GM06990 (cell line): ENCODE measurements at places on chromosomes 6 and 20.

DNA sequence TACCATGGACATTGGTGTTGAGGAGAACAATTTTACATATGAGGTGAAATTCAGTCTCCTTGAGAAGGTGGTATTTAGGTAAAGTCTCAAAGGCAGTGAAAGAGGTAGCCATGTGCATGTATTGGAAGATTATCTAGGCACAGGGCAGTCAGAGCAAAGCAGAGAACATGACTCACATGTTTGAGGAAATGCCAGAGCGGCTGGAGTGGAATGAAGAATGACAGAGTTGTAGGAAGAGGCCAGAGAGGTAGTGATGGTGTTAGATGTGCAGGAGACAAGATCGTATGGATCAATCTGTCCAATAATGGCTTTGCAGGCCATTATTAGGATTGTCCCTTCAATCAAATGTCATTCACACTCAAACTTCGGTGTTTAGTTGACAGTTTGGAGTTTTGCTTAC is 449.4 kb upstream of the PTCHD4 start:
- no peak for DNase-seq

DNA sequence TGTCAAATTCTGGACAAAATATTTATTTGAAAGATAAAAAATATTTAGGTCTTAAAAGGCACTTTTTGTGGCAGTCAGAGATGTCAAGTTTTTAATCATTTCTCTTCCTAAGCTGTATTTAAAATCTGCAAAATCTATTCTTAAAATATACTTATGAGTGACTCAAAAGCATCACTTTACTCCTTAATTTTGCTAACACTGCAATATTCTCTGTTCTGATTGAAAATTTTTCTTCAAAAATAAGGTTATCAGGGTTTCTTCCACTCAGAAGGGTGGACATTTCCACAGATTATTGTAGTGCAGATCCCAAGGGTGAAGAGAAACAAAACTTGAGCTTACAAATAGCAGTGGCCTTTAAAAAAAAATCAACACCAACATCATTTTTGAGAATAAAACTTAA is 27.5 kb downstream of the PLEKHG1 start:
- no peak for DNase-seq

- no peak for DNase-seq
These were observed 50.2 kb upstream of the DACT2 start for GRCh38 chr6:168369786-168370185.

- no peak for DNase-seq
These were observed 916 bp downstream of the TRIM27 start for GRCh38 chr6:28922821-28923317.

DNA sequence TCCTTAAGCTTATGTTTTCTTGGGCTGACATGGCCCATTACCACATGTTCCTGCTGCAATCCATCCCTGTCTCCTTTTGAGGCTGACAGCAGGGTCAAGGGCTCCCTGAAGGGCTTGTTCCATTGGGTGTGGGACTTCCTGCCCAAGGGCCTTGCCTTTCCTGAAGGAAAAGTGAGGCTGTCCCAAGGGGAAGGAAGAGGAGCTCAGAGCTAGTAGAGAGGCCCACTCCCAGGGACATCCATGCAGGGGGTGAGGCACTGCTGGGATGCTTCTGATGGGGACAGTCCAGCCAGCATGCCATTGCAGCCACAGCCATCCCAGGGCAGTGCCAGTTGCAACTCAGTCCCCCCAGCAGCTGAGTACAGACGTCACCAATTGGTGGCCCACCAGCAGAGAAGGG is 138.4 kb upstream of the FOXA2 start:
- no peak for DNase-seq

GRCh38 chr6:52994839-52995088 is 320 bp downstream of the GSTA4 start:
- DNase-seq: no peak

GRCh38 chr6:54390362-54390761 is 82.1 kb downstream of the TINAG start:
- DNase-seq: no peak

- no peak for DNase-seq
These were observed 26.1 kb upstream of the TINAG start for GRCh38 chr6:54282186-54282585.

GRCh38 chr20:56628015-56628872 is 862 bp upstream of the TFAP2C start:
- peak; percentile 9 for DNase-seq

DNA sequence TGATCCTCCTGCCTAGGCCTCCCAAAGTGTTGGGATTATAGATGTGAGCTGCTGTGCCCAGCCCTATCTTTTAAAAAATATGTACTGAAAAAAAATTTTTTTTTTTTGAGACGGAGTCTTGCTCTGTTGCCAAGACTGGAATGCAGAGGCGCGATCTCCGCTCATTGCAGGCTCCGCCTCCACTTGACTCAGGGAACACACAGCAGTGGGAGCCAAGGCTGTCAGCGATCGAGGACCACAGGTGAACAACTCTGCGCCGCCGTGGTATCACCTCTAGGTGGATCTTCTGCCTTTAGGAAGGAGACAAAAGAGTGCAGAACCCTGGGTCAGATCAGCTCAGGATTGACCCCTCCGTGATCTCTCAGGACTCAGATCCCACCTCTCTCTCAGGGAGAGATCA is 13.7 kb downstream of the RAET1E start:
- DNase-seq: no peak

- no peak for DNase-seq
These were observed 8.5 kb upstream of the PACSIN1 start for GRCh38 chr6:34457382-34457741.

DNA sequence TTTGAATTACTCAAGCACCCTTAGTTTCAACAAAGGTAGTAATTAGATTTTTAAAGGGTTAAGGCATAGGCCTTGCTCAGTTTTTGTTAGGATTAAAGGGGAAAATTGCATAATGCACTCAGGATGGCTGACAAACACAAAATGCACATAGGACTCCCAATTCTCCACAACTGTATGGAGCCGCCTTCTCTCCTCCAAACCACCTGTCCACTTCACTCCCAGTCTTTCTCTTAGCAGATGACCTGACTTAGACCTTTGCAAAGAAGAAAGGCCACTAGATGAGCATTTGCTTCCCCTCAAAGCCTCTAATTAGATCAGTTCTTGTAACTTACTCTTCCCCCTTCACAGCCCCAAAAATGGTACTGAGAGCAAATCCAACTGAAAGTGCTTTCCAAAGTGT is 20.1 kb downstream of the NSFL1C start:
- no peak for DNase-seq

GRCh38 chr6:156827382-156827781 is 50.2 kb downstream of the ARID1B start:
- no peak for DNase-seq

DNA sequence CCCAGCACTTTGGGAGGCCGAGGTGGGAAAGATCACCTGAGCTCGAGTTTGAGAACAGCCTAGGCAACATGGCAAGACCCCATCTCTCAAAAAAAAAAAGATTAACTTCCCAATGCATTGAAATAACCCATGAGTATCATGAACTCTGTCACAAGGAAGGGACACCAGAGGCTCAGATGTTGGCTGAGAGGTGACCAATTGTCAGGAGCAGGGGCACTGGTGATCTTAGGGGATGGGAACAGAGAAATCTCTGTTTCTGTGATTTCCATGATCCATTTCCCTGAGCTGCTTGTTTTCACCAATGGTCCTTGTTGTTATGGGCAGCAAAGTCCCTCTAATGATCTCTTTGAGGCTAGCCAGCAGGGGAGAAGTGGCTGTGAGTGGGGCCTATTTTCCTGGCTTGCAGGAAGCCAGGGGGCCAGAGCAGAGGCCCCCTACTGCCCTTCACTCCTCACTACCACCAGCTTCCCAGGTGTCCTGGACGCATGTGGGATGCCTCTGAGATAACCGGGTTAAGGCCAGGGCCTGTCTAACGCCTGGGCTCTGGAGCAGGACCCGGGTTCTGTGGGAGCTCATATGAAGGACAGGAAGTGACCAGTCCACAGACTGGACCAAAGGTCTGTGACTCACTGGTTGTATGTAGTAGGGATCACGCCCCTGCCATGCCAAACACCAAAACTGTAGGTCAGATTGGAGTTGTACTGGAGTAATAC is 54.4 kb downstream of the PCNA start:
- no peak for DNase-seq
